ENCODE measurements at places on chromosomes 11 and 22. TPM values are rescaled to one million over a fixed set of nuclear protein-coding genes. Genes with fewer than 3 reads are reported as not detected.

DNA sequence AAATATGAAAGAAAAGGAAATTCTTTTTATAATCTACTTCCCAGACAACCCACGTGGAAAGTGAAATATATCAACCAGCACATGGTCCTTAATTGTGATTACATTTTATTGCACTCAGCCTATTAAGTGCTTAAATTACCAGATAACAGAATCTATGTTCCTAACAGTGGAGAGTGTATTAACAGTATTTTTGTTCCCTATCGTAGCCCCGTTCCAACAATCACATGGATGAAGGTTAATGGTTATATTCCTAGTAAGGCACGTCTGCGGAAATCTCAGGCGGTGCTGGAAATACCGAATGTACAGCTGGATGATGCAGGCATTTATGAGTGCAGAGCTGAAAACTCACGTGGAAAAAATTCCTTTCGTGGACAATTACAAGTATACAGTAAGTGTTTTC lies 626.1 kb upstream of the ARHGAP42 start:
- no peaks in the 10 kb centered on the region for H3K27me3 ChIP-seq
- no peak overlapping the region for H3K27ac ChIP-seq
- DNase-seq = peak; percentile 36
- no peaks in the 10 kb centered on the region for H3K4me1 ChIP-seq

GRCh38 chr11:28491431-28491830 lies 383.2 kb downstream of the METTL15 start:
- no peak overlapping the region for H3K4me3 ChIP-seq
- H3K27ac ChIP-seq = no peak overlapping the region

TMEM132A gene
- polyA plus RNA-seq = 28.9 TPM

GRCh38 chr11:65806979-65807378 lies 20.1 kb downstream of the OVOL1 start:
- H3K4me3 ChIP-seq = no peak overlapping the region
- peaks cover 34% of the 10 kb centered on the region for H3K27me3 ChIP-seq
- DNase-seq = no peak
- no peak overlapping the region for H3K27ac ChIP-seq
- H3K36me3 ChIP-seq = no peaks in the 10 kb centered on the region
- H3K4me1 ChIP-seq = peaks cover 3% of the 10 kb centered on the region

- H3K4me3 ChIP-seq = no peak overlapping the region
- no peak overlapping the region for H3K27ac ChIP-seq
- no peaks in the 10 kb centered on the region for H3K36me3 ChIP-seq
- H3K27me3 ChIP-seq = no peaks in the 10 kb centered on the region
Measured at GRCh38 chr22:23609983-23610781, 21.9 kb downstream of the DRICH1 start.

- H3K36me3 ChIP-seq = no peaks in the 10 kb centered on the region
- H3K27ac ChIP-seq = no peak overlapping the region
- no peak overlapping the region for H3K4me3 ChIP-seq
- DNase-seq = no peak
Measured at GRCh38 chr11:12459865-12460444, 82.6 kb downstream of the PARVA start.

GRCh38 chr11:1598816-1599215 lies 722 bp upstream of the KRTAP5-2 start:
- H3K36me3 ChIP-seq = no peaks in the 10 kb centered on the region
- no peak for DNase-seq
- H3K27ac ChIP-seq = no peak overlapping the region
- H3K4me1 ChIP-seq = no peaks in the 10 kb centered on the region
- peaks cover 30% of the 10 kb centered on the region for H3K27me3 ChIP-seq
- H3K4me3 ChIP-seq = no peak overlapping the region

- H3K36me3 ChIP-seq = no peaks in the 10 kb centered on the region
- no peak for DNase-seq
- no peaks in the 10 kb centered on the region for H3K27me3 ChIP-seq
- H3K4me3 ChIP-seq = no peak overlapping the region
- H3K27ac ChIP-seq = peak overlapping the region; percentile 73
- H3K4me1 ChIP-seq = no peaks in the 10 kb centered on the region
Measured at GRCh38 chr11:86192519-86193257, 51.9 kb upstream of the EED start.

DNA sequence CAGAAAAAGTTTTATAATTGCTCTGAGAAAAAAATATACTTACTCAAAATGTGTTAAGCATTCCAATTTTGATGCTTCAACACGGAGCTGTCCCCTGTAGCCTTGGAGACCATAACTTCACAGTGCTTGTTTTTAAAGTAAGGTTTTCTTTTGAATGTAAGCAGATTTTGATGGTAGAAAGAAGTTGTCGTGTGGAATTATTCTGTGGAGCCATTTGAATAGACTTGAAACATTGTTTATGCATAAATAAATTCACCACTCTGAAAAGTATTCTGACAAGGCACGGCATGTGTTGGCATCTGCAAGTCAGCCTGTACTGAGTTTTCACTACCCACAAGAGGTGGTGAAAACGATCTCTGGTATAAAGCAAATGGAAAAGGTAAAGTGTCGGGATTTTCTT lies 115.5 kb downstream of the UVRAG start:
- H3K27ac ChIP-seq = no peak overlapping the region
- no peak for DNase-seq
- H3K4me3 ChIP-seq = no peak overlapping the region
- no peaks in the 10 kb centered on the region for H3K4me1 ChIP-seq
- H3K36me3 ChIP-seq = no peaks in the 10 kb centered on the region

DNA sequence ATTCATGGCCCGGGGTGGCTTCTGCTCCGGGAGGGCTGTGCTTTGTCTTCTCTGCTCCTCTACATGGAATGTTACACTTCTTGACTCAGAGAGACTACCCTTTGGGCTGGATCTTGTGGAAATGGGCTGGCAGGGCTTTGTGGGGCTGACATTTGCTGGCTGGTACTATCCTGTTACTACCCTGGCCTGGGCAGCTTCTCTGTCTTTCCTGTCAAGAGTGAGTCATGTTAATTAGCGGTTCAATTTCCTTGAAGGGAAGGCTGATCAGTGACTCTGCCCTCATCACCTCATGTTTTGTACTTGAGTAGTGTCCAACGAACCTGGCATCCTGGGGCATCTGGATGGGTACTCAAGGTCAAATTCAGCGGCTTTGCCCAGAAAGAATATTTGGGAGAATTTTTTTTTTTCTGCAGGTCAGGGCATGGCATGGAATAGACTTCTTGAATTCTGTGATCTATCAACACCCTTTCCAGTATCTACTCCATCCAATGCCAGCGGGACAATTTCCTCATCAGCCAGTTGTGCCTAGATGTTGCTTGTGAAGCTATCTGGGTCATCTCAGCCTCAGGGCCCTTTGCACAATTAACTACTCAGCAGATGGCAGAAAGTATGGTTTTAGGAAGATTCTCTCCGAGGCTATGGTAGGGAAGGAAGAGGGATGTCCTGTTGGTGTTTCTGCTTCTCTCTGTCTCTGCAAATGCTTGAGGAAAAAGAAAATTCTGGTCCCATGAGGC lies 140.5 kb upstream of the PLET1 start:
- H3K27ac ChIP-seq = no peak overlapping the region
- no peaks in the 10 kb centered on the region for H3K27me3 ChIP-seq
- H3K4me1 ChIP-seq = no peaks in the 10 kb centered on the region
- no peak for DNase-seq
- no peak overlapping the region for H3K4me3 ChIP-seq
- no peaks in the 10 kb centered on the region for H3K36me3 ChIP-seq
